Fibroblast of skin of right biceps (primary cell): ENCODE measurements at places on chromosomes 2 and 18.

GRCh38 chr2:180692322-180692721 lies 288.1 kb upstream of the UBE2E3 start:
- DNase-seq, result no peak

DNA sequence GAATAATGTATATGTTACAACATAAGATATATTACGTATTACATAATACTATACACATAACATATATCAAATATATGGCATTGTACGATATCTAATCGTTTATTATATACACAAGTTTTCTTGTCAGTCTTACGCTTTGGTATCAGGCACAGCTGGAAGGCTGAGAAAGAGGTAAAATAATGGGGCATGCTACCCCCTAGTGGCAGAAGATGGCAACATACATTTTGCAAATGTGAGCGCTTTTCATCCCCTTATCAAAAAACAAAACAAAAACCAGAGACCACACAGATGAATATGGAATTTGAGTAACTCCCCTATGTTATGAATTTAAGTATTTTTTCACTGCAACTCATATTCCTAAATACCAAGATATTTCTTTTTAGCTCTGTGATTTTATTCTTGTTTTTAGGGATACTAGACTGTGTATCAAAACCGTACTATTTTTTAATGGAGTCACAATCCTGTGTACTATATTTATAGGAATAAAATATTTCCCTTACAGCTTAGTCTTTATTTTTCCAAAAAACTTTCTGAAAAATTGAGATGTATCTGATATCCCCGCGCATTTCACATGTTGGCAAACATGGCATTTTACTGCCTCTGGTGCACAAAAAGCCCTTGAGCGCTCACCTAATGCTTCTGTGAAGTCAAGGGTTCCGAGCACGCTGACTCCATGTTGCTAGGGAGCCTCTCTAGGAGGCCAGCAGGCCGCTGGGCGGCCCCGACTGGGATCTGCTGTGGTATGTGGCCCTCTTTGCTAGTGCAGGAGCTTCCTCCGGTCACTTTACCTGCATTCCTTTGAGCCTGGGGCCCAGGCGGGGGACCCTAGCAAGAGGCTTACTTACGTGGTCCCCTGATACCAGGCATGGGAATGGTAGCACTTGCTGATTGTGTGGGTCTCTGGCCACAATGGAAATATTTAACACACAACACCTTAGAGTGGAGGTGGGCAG lies 62.5 kb downstream of the SLC4A3 start:
- DNase-seq, result peak; percentile 71

DNA sequence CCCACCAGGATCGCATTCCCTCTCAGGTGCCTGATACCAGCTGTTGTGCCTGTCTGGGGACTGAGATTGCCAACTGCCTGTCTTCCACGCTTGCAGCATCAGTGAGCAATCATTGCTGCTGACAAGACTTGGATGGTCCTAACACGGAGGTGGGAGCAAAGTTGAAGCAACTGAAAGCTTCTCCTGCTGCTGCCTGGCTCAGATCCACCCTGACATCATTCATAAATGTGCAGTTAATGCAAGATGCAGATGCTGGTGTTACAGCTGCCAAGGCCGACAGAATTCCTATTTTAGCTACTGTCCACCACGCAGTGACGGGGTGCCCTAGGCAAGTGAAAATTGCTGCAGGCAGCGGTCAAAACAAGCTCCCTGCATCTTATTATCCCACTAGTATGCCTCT lies 131.4 kb downstream of the VWC2L start:
- peak; percentile 10 for DNase-seq

DNA sequence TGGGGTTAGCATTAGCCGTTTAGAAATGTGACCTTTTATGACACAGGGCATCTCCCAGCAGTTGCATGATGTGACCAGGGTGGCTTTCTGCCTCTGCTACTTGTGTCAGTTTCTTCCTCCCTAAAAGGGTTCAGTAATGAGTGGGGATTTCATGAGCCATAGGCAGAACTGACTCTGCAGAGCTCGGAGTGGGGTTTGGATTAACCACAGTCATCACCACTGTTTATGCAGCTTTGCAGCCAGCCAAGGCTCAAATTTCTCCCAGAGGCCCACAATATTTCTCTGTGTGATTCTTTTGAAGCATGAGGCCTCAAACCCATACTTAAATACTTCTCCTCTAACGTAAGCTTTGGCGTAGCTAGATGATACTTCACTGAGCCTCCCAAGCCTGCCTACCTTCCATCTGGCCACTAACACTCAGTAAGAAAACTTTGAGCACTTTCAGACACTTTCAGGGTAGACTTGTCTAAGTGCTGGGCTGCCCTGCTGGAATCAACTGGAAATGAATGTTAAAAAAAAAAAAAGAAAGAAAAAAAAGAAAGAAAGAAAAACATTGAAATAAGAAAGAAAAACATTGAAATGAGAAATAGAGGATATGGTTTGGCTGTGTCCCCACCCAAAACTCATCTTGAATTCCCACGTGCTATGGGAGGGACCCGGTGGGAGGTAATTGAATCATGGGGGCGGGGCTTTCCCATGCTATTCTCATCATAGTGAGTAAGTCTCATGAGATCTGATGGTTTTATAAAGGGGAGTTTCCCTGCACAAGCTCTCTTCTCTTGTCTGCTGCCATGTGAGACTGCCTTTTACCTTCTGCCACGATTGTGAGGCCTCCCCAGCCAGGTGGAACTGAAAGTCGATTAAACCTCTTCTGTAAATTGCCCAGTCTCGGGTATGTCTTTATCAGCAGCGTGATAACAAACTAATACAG lies 11.5 kb upstream of the LAPTM4A start:
- peak; percentile 95 for DNase-seq

- DNase-seq, result no peak
These were observed 1.0 kb upstream of the PUM2 start for GRCh38 chr2:20351555-20352229.

DNA sequence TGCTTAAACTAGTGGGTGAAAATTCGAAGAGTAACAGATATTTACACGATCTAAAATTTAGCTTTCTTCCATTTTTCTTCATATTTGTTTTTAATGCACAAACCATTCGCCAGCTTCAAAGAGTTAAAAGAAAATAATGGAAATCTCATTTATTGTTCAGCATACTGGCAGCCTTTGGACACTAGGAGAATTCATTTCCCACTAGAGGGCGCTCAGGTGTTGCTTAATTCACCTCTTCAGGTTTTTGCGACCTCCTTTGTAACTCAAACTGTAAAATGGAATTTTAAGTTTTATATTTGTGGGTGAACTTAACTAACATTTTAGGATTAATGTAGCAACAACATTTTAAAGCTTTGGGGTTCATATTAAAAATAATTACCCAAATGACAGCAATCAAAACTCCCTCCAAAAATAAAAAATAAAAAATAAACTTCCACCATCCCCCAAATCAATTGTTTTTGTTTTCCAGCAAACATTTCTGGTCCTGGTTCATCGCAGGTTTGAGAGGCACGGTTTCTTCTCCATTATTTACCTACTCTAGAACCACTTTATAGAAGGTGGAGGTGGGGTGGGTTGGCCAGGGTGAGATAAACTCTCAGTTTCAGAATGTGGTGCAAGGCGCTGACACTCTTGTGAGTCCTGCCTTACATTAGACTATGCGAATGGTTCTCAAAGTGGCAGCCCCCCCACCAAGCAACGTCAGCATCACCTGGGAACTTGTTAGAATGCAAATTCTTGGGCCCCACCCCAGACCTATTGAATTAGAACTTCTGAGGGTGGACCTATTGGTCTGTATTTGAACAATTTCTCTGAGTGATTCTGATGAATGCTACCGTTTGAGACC lies 24.7 kb upstream of the PNPT1 start:
- DNase-seq, result peak; percentile 72

- DNase-seq, result no peak
These were observed 958 bp downstream of the C2orf92 start for GRCh38 chr2:97670471-97670870.

DNA sequence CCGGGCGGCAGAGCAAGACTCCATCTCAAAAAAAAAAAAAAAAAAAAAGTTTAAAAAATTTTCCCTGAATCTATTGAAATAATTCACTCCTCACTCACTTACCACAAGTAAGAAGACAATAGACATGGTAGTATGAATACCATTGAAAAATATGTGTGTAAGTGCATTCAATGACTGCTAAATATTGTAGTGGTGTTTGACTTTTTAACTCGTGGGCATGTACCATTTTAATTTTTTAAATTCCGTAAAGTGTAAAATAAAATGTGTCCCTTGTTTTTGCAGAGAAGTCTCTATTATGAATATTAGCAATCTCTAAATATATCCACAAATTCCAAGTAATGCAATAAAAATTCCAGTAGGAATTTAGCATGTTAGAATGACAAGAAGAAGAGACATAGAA lies 134.1 kb downstream of the COPS8 start:
- peak; percentile 72 for DNase-seq

GRCh38 chr2:98946855-98947254 lies 10.8 kb upstream of the CRACDL start:
- no peak for DNase-seq

DNA sequence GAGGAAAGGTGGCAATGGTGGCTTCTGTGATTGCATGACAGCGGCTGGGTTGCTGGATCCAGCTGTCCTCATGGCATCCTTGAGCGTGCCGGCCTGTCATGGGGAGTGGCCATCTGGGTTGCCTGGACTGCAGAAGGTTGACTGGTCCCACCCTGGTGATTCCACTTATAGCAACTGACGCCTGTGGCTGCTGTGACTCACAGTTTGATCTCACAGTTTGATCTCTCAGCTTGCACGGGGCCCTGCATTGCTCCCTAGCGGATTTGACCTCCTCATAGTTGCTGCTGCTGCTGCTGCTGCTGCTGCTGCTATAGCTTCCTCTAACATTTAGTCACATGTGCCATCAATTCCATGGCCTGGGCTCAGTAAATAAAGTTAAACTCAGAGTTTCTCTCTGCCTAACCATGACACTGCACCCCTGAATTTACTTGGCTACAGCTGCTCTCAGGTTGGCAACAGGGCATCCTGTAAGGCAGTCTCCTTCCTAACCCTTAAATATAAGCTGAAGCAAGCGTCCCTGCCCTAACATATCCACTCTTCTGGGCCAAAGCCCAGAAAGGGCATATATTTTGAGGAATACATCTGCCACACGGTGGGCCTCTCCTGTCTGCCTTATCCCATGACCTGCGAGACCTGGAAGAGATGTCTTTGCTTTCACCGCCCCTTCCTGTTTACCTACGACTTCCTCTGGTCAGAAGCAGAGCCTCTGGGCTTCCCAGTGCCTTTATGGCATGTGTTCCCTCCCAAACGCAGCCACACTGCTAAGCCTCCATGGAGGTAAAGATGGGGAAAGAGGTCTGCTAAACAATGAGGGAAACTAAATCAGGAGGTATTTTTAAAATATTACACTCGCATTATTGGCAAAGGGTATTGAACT lies 37.8 kb upstream of the CCDC150 start:
- peak; percentile 92 for DNase-seq

- DNase-seq, result no peak
These were observed 669.7 kb upstream of the SALL3 start for GRCh38 chr18:78309924-78310323.

- DNase-seq, result peak; percentile 88
These were observed 157.0 kb downstream of the LDLRAD4 start for GRCh38 chr18:13375302-13376255.

GRCh38 chr2:216629784-216630183 lies 3.4 kb upstream of the IGFBP2 start:
- no peak for DNase-seq

GRCh38 chr2:26333293-26333692 lies 12.7 kb upstream of the SELENOI start:
- DNase-seq, result no peak

DNA sequence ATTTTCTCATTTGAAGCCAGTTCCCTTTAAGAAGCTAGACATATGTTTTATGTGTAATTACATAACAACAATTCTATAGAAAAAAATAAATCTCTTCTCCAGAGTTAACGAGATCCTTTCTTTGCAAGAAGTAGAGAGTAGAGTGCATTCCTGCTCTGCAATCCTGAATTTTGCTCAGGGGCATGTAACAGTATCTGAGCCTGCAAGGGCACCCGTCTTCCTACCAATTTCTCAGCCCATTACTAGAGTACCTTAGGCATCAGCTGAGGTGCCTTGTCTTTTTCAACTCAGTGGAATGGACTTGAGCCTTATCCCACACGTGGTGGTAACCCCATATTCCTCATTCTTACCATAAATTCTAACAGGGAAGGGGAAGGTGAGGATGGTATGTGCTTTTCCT lies 205.9 kb downstream of the IKZF2 start:
- no peak for DNase-seq
